Effector CD4-positive, alpha-beta T cell (primary cell): ENCODE measurements at places on chromosomes 11 and 22.

DNA sequence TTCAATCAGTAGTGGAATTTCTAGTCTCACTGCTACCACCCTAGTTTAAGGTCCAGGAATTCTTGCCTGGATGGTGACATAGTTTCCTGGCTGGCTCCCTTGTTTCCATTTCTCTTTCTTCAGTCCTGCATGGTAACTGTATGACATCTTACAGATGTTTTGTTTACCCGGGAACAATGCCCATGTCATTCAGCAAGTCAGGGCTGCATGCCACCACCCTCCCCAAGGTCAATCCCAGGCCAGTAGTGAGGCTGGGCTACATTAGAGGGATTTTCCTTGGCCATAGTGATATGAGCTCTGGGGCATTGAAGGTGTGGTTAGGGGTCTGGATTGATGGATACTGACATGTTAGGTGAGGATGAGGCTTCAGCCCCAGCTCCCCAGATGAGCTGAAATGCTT, 114.9 kb upstream of the E2F8 start:
- no peak for DNase-seq

GRCh38 chr11:120401506-120401905, 65.3 kb downstream of the ARHGEF12 start:
- DNase-seq: no peak

DNA sequence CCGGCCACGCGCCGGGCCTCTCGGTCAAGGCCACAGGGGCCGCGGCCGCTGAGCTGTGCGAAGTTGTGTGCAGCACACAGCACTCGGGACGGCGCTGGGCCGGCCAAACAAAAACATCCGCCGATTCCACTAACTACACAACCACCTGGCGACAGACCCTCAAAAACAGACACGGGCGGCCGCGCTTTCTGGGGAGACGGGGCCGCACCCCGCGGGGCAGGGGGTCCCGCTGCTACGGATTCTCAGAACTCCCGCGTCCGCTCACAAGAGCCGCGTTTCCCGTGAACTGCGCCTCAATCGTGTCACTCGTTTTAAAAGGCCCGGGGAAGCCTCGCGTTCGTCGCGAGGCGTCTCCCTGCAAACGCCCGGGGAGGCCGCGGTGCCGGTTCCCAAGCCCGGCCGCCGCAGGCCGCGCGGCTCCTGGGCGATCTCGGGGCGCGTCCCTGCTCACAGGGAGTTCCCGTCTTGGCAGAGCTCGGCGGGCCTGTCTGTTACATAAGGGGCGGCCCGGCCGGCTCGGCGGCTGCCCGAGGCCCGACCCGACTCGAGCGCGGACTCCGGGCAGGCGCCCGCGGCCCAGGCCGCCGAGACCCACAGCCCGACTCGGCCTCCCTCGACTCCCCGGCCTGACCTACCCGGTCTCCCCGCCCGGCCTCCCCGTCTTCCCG, 936 bp downstream of the BRD1 start:
- DNase-seq: peak; percentile 23

DNA sequence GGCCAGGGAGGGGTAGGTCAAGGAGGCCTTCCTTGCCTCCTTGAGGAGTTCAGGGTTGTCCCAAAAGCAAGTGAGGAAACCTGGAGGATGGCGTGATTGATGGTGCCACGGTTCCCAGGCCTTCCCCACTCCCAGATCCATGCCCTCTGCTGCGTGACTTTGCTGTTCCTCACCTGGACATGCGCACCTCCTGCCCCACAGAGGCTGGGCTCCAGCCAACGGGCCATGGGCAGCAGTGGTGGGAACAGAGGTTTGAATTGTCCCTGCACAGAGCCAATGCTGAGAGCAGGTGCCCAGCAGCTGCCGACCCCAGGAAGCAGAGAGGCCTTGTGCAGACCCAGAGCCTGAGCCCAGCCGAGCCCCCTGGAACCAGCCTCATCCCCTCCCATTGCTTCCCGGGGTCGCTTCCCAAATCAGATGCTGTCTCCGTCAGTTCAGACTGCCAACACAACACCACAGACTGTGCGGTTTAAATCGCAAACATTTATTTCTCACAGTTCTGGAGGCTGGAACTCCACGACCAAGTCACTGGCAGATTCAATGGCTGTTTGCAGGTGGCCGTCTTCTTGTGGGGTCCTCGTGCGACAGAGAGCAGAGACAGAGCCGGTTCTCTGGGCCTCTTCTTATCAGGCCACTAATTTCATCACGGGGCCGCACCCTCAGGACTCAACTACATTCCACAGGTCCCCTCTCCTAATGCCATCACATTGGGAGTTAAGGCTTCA, 6.2 kb upstream of the LINC01488 start:
- no peak for DNase-seq

GRCh38 chr22:45664136-45664646, 7.4 kb upstream of the ATXN10 start:
- no peak for DNase-seq

GRCh38 chr11:58958500-58958899, 19.2 kb downstream of the GLYATL1 start:
- peak; percentile 8 for DNase-seq

DNA sequence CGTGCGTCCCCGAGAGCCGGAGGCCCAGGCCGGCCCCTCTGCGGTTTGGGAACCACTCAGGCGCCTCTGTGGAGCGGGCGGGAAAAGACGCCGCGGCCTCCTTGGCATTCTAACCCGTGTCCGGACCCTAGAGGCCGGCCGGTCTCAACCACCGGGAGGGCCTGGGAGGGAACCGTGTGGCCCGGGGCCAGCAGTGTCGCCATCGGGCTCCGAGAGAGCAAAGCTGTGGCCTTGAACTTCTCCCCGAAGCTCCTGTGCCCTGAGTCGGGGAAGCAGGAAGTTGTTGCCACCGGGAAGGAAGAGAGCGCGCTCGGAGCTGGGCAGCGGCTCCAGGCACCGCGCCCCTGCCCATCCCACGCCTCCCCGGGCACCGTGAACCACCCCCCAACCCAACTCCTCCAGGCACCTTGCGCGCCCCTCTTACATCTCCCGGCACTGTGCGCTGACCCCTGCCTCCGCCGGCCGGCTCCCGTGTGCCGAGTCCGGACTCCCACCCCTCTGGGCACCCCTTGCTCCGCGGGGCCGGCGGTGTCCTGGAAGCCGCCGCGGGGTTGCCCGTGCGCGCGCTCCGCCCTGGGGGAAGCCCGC, 80.0 kb upstream of the PPARA start:
- DNase-seq: no peak

- no peak for DNase-seq
These were observed 39.7 kb upstream of the TH start for GRCh38 chr11:2211113-2211971.

DNA sequence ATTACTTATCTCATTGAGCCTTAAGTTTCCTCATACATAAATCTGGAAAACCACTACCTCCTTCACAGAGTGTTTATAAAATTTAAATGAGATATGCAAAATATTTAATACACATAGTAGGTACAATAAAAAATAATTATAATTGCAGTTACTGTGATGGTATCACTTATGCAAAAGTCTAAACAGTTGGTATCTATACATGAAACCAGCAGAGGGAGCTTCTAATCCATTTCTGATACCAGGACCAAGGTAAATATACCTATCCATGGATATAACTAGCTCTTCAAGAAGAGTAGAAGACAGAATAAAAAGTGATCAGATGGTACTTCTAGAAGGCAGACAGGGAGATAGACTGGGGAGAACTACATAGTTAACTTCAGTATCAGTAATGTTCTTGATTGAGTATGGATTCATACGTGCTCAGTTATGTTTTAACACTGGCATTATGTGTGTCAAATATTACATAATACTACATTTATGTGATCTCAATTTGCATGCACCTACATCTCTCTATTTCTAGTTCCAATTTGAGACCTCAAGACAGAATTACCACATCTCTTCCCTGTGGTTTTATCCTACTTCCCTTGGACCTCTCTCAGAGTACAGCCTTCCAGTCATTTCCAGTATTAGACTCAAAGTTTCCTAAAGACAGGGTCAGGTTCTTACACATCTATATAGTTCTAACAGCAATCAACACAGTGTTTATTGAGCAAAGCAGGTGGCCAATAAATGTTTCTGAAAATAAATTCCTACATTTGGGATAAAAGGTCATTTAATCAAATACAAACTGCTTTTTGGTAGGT, 13.7 kb upstream of the TSG101 start:
- DNase-seq: no peak

DNA sequence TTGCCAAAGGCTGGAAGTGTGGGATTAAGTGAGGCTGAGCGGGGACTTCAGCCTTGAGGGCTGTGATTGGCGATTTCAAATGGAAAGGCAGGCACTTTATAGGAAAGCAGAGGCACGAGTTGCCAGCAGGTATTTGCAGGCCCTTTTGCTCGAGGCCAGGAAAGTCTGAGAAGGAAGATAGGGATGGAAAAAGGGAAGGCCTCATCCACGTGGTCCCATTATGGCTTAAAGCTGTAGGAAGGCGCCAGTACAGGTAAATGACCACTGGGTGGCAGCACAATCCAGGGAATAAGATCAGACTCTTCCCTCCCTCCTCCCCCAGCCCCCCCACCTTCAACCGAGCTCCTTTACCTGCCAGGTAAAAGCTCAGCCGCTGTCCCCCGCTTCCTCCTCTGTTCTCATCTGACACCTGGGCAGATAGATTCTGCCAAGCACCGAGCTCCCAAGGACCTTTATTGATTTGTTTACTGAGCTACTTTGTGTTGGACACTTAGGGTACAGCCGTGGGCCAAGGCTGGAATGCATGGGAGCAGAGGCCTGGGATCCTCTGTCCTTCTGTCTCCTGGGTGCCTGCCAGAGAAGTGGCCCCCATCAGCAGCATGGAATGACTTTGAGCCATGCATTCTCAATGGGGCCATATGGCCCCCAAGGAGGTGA, 7.5 kb downstream of the P2RX3 start:
- peak; percentile 68 for DNase-seq

DNA sequence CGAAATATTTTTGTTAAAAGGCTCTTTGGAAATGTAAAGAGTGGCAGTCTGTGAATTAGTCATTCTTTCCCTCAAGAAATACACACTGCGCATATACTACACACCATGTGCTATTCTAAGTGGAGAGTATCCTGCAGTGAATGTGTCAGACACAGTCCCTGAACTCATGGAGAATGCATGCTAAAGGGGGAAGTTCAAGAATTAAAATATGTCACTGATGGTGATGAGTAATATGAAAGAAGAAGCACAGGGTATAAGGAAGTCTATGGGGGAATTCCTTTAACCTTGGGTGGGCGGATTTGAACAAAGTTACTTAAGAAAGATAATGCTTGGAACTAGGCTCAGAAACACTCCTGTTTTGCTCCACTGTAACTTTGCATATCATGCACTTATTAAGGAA, 153.0 kb downstream of the LRRC4C start:
- DNase-seq: no peak

DNA sequence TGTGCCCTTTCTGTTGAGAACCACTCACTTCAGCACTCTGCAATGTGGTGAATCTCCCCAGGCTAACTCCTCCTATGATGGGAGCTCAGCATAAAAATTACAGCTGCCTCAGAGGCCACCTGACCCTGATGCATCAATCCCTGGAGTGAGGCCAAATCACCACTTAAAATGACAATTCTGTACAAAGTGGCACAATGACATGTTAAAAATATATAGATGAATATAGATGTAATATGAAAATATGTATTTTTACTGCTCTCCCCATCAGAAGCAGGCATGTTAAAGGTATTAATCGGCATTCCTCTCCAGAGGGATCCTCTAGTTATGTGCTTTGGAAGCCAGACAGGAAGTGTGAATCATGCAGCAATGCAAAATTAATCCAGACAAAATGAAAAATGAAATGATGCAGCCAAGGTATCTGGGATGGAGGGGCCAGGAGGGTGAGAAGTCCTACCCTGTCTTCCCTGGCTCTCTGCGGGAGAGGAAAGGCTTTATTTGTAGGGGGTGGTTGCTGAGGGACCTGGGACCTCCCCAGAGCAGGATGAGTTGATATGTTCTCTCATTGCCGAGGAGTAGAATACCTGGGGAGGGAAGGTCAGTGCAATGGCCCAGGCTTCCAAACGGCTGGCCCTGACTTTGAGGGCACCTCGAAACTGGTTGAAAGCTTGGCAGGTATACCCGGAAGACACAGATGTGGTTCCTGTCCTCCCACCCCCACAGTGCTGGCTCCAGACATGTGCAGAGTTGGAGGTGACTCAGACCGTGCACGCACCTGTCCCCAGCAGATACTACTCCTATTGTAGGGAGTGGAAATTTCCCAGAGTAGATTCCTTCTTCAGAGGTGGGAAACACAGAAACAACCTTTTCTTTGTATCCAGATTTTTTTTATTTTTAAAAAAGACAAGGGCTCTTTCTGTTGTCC, 347.9 kb upstream of the NCAM1 start:
- no peak for DNase-seq

GRCh38 chr11:103327721-103328120, 218.5 kb downstream of the DYNC2H1 start:
- DNase-seq: no peak

GRCh38 chr22:35126993-35127392, 61.0 kb downstream of the ISX start:
- no peak for DNase-seq

- DNase-seq: no peak
These were observed 47.0 kb downstream of the CSTPP1 start for GRCh38 chr11:46983598-46983997.

- no peak for DNase-seq
These were observed 205.0 kb downstream of the FAM76B start for GRCh38 chr11:95584589-95584988.
